ENCODE measurements at places on chromosomes 4 and X.

GRCh38 chr4:182048871-182049270, 194.3 kb upstream of the TENM3 start:
- no peak for DNase-seq

- DNase-seq, result no peak
Measured at GRCh38 chrX:15881381-15881897, 26.8 kb upstream of the AP1S2 start.

DNA sequence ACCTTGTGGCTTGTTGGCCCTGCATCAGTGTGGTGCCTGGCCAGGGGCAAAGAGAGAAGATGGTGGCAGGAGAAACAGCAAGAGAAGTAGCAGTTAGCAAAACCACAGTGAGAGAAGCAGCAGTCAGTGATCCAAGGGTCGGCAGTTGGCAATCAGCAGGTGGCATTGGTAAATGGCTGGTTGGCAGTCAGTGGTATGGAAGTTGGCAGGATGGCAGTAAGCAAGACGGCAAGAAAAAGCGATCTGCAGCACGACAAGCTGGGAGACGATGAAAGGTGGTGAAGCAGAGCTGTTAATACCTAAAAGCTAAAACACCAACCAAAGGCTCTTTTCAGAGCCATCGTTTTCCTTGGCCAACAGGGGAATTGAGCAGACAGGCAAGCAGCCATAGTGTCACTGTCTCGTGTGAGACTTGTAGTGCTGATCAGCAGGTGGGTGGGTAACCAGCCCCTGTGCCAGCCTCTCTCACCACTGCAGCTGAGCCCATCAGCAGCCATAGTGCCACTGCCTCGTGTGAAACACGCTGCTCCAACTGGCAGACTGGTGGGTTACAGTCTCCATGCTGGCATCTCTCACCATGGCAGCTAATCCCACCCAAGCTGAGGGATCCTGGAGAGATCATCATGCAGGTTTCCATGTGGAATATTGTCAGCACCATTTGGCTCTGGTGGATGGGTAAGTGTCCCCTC, 2078.4 kb downstream of the PCDH7 start:
- no peak for DNase-seq

GRCh38 chrX:154749856-154750255, 1.0 kb downstream of the GAB3 start:
- no peak for DNase-seq

- DNase-seq, result no peak
Measured at GRCh38 chr4:23484689-23485088, 405.2 kb downstream of the PPARGC1A start.

- no peak for DNase-seq
Measured at GRCh38 chr4:5678977-5679376, 29.4 kb downstream of the EVC2 start.

GRCh38 chrX:104288269-104288668, 33.5 kb upstream of the ESX1 start:
- no peak for DNase-seq
